ENCODE measurements at places on chromosomes 16 and 17.

DNA sequence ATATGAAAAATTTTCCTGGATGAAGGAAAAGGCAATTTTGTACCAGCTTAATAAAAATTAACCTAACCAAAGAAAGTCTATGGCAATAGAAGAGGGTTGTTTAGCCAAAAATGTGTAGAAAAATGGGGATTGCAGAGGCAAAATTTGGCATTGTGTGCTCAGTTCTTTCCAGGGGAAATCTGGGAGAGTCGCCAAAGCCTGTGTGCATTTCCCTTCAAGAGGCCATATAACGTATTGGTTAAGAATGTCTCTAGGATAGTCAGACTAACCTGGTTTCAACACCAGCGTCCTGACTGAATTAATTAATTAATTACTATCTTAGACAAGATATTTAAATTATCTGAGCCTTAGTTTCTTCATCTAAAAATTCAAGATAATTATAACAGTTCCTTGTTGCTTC lies 44.8 kb upstream of the HLF start:
- H3K27ac ChIP-seq, result no peak overlapping the region
- no peaks in the 10 kb centered on the region for H3K36me3 ChIP-seq
- no peak overlapping the region for H3K4me3 ChIP-seq
- peaks cover 2% of the 10 kb centered on the region for H3K27me3 ChIP-seq
- DNase-seq, result no peak

GRCh38 chr16:77943801-77944200 lies 78.5 kb upstream of the CLEC3A start:
- H3K27me3 ChIP-seq, result no peaks in the 10 kb centered on the region
- no peak for DNase-seq
- no peaks in the 10 kb centered on the region for H3K36me3 ChIP-seq
- H3K4me1 ChIP-seq, result peaks cover 4% of the 10 kb centered on the region

DNA sequence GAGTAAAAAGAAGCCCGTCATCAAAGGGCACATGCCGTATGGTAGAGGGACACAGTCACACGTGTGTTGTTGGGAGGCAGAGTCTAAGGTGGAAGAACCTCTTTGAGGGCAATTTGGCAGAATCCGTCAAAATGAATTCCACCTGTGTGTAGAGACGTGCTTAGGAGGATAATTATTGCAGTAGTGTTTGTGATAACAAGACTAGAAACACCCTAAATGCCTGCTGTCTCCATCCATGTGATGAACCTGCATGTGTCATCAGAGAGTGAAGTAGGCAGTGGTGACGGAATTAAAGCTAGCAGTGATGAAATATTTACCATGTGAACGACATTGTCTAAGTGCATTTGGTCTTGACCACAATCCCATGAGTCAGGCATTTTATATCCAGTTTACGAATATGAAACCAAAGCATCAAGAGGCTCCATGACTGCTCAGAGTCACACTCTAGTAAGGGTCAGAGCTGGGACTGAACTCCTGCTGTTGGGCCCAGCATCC lies 61.3 kb upstream of the ADORA2B start:
- no peak overlapping the region for H3K27ac ChIP-seq
- no peaks in the 10 kb centered on the region for H3K36me3 ChIP-seq
- H3K27me3 ChIP-seq, result no peaks in the 10 kb centered on the region
- H3K4me3 ChIP-seq, result no peak overlapping the region
- no peak for DNase-seq
- H3K4me1 ChIP-seq, result no peaks in the 10 kb centered on the region

- H3K36me3 ChIP-seq, result no peaks in the 10 kb centered on the region
- no peak overlapping the region for H3K4me3 ChIP-seq
- H3K4me1 ChIP-seq, result no peaks in the 10 kb centered on the region
Measured at GRCh38 chr16:26651884-26652283, 414.8 kb upstream of the C16orf82 start.

- no peak overlapping the region for H3K27ac ChIP-seq
- no peak overlapping the region for H3K4me3 ChIP-seq
- no peaks in the 10 kb centered on the region for H3K27me3 ChIP-seq
- peaks cover 36% of the 10 kb centered on the region for H3K4me1 ChIP-seq
- DNase-seq, result no peak
Measured at GRCh38 chr17:11492511-11492910, 105.8 kb upstream of the DNAH9 start.

GRCh38 chr17:75488693-75489510 lies 26.4 kb downstream of the CASKIN2 start:
- no peak overlapping the region for H3K4me3 ChIP-seq
- no peak for DNase-seq
- no peak overlapping the region for H3K27ac ChIP-seq
- no peaks in the 10 kb centered on the region for H3K27me3 ChIP-seq
- peaks cover 23% of the 10 kb centered on the region for H3K36me3 ChIP-seq

DNA sequence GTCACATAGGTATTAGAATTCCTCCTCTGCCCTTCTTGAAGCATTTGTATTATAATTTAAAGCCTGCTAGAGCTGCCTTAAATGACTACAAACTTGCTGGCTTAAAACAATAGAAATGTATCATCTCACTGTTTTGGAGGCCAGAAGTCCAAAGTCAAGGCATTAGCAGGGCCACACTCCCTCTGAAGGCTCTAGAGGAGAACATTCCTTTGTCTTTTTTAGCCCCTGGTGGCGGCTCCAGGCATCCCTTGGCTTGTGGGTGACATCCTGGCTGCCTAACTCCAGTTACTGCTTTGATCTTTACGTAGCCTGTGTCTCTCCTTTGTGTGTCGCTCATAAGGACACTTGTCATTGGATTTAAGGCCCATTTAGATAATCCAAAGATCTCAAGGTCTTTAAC lies 186.6 kb upstream of the SALL1 start:
- no peak overlapping the region for H3K27ac ChIP-seq
- no peaks in the 10 kb centered on the region for H3K27me3 ChIP-seq
- no peak overlapping the region for H3K4me3 ChIP-seq
- no peaks in the 10 kb centered on the region for H3K4me1 ChIP-seq

DNA sequence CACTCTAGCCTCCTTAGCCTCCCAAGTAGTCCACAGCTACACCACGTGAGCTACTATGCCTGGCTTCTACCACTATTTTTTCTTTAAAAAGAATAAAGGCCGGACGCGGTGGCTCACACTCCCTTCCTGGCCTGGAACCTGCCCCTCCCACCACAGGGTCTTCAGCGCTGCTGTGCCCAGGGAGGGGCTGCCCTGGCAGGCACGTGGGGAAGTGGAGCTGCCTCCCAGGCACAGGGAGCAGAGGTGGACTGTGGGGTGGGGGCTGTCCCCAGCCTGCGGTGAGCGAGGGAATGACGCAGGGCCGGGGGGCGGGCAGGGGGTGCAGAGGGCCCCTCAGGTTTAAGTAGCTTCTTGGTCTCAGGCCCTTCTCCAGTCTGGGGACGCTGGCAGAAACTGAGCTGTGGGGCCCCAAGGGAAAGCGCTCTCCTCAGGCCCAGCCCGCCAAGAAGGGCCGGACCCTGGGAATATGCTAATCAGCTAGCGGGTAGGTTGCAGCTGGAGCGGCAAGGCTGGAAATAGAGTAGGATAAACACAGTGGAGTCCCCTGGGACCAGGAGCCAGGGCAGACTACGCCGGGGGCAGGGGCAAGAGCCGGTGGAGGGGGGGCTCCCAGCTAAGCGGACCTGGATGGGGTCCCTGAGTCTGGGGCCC lies 46.8 kb downstream of the TIMM22 start:
- peaks cover 24% of the 10 kb centered on the region for H3K36me3 ChIP-seq
- H3K27ac ChIP-seq, result no peak overlapping the region
- peaks cover 5% of the 10 kb centered on the region for H3K4me1 ChIP-seq
- no peak overlapping the region for H3K4me3 ChIP-seq
- no peaks in the 10 kb centered on the region for H3K27me3 ChIP-seq

DNA sequence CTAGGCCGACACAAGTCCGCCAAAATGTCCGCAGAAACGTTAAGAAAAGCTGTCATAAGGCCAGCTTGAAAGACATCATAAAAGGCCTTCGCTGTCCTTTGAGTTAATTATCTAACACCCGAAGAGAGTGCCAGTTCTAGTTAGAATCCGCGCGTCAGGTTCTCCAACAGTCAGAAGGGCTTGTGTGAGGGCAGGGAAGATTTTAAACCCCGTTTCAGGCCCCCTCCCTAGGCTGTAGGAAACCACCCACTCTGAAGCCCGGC lies 729 bp upstream of the CLTC start:
- peaks cover 2% of the 10 kb centered on the region for H3K4me1 ChIP-seq
- H3K27me3 ChIP-seq, result no peaks in the 10 kb centered on the region
- peak overlapping the region; percentile 99 for H3K27ac ChIP-seq
- peak overlapping the region; percentile 80 for H3K4me3 ChIP-seq
- H3K36me3 ChIP-seq, result peaks cover 24% of the 10 kb centered on the region
- no peak for DNase-seq

DNA sequence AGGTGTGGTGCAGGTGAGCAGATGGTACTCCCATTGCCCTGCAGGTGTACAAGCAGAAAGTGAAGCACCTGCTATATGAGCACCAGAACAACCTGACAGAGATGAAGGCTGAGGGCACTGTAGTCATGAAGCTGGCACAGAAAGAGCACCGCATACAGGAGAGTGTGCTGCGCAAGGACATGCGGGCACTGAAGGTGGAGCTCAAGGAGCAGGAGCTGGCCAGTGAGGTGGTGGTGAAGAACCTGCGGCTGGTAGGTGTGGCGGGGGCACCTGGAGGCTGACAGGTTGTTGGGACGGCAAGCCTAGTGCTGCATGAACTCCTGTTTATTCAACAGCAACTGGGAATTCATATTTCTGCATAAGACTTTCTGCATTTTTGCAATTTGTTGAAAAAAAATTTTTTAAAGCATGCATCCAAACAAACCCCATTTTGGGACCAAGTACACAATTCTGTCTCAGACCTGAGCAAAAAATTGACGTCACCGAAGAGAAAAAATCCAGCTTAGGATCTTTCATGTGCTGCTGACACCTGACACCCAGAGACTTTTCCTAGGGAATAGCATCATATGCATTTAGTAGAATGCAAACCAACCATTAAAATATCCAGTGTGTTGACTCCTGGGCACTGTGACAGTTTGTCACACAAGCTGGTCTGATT lies 13.5 kb upstream of the DBNDD1 start:
- peaks cover 11% of the 10 kb centered on the region for H3K36me3 ChIP-seq
- no peak overlapping the region for H3K27ac ChIP-seq
- H3K4me3 ChIP-seq, result no peak overlapping the region

DNA sequence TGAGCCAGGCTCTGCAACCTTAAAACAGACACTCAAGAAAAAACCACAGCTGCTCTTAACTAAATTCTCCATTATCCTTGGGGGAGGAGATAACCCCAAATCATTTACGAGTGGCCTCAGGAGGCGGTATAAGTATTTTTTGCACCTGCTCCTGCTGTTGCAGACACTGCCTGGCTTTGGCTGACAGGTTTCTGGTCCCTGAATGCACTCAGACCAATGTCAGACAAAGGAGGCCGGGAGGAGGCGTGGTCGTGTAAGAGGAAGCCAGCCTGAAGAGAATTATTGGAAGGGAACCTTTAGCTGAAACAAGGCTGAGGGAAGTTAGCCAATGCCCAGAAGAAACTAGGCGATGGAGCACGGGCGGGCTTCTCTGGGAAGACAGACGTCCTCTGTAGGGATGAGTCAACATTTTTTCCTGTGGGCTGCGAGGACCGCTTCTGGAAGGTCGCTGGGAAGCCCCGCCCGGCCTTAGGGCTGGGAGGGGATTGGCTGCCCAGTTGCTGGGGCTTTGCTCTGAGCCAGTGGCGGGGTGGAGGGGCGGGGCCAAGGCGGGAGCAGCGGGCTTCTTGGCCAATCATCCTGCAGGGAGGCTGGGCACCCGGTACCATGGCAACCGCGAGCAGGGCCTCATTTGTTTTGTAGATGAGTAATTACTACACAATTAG lies 82.3 kb downstream of the CCDC182 start:
- H3K27ac ChIP-seq, result peak overlapping the region; percentile 91
- H3K27me3 ChIP-seq, result no peaks in the 10 kb centered on the region
- H3K4me3 ChIP-seq, result peak overlapping the region; percentile 46
- DNase-seq, result peak; percentile 92
- peaks cover 36% of the 10 kb centered on the region for H3K4me1 ChIP-seq

DNA sequence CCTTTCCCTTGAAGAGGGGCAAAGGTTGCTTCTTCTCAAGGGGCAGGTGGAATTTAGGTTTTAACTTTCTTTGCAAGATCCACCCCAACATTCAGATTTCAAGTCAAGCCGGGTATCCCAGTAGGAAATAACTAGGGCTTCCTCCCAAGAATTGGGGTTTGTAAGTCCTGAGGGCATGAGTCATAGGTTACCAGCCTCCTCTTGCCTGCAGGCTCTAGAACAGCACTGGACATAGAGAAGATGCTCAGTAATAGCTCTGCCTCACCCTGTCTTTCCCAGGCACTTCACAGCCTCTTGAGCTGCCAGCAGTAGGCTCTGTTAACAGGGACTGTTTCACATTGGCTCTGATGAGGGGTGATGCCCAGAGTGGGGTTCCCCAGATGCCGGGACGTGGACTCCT lies 35.8 kb upstream of the ZFP90 start:
- peaks cover 36% of the 10 kb centered on the region for H3K27me3 ChIP-seq
- H3K27ac ChIP-seq, result no peak overlapping the region
- DNase-seq, result no peak
- H3K36me3 ChIP-seq, result no peaks in the 10 kb centered on the region
- no peak overlapping the region for H3K4me3 ChIP-seq
- no peaks in the 10 kb centered on the region for H3K4me1 ChIP-seq

- no peaks in the 10 kb centered on the region for H3K4me1 ChIP-seq
- no peak for DNase-seq
- H3K27ac ChIP-seq, result no peak overlapping the region
- no peak overlapping the region for H3K4me3 ChIP-seq
- peaks cover 33% of the 10 kb centered on the region for H3K36me3 ChIP-seq
Measured at GRCh38 chr16:69870761-69871160, 80.4 kb upstream of the CLEC18A start.

GRCh38 chr17:55731586-55732250 lies 9.1 kb upstream of the TMEM100 start:
- no peak overlapping the region for H3K27ac ChIP-seq
- no peak for DNase-seq
- peaks cover 47% of the 10 kb centered on the region for H3K27me3 ChIP-seq
- H3K4me1 ChIP-seq, result peaks cover 5% of the 10 kb centered on the region
- no peak overlapping the region for H3K4me3 ChIP-seq
- no peaks in the 10 kb centered on the region for H3K36me3 ChIP-seq

DNA sequence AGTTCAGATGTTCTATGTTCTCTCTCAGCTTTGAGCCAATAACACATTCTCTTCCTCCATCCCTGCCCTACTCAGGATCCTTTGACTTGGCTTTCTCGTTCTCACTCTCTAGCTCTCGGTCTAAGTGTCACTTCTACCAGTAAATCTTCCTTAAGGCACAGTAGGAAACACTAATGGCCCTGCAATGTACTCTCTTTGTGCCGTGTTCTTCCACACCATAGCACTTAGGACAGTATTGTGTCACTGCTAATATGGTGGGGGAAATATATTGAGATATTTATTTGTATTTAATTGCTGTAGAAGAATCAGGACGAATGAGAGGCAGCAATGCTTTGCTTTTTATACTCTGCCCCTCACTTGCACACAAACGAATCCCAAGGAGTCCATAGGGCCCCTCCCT lies 493.1 kb downstream of the SHISA9 start:
- no peaks in the 10 kb centered on the region for H3K4me1 ChIP-seq
- H3K4me3 ChIP-seq, result no peak overlapping the region
- DNase-seq, result no peak

DNA sequence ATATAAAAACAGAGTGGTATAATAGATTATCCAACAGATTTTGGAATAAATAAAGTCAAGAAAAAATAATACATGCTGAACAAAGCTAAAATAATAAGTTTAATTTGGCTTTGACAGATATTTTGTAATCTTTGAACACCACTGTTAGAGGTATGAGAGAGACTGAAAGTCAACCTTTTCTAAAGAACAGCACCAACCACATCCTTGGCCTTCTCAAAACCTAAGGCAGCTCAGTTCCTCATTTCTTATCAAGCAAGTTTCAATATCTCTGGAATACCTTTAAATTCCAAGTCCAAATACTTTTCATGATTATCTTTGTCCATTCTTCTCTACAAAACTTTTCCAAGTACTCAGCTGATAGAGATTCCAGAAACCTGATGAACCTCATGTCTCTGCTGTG lies 1603.8 kb downstream of the CDH8 start:
- H3K27ac ChIP-seq, result no peak overlapping the region
- H3K4me3 ChIP-seq, result no peak overlapping the region
- DNase-seq, result no peak
- H3K27me3 ChIP-seq, result no peaks in the 10 kb centered on the region
- H3K4me1 ChIP-seq, result no peaks in the 10 kb centered on the region
